ENCODE measurements at places on chromosomes 1 and 21.

DNA sequence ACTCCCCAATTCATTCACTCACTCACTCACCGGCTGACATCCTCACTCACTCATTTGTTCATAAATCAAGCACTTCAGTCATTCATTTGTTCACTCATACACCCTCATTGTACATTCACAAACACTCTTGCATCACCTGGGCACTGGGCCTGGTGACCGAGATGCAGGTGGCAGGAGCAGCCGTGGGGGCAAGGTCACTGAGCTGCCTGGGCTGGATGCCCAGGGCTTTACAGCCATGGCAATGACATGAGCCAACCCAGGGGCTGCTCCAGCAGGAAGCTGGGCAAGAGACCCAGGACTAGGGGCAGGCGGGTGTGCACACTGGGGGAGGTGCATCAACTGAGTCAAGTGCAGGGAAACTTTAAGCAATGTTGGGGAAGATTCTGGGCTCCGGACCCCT, 113.6 kb upstream of the IGSF21 start:
- DNase-seq = no peak

DNA sequence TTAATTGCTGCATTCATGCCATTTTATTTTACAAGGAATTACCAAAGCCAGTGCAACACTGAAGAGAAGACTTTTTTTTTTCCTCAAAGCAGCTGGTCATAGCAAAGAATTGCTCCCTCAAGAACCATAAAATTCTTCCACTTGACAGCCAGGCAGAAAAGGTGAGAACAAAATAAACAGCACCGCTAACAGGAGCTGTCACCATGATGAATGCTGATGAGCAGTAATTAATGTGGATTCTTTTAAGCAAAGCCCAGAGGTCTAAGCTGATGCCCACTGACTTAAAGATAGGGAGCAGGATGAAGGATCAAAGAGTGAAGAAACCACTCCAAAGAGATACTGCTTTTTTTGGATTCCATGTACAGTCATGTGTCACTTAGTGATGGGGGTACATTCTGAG, 428.4 kb downstream of the BRINP3 start:
- DNase-seq = no peak

GRCh38 chr1:43763497-43763973, 56.2 kb downstream of the ST3GAL3 start:
- DNase-seq = no peak

- no peak for DNase-seq
Measured at GRCh38 chr1:166822385-166822784, 16.9 kb upstream of the POGK start.

DNA sequence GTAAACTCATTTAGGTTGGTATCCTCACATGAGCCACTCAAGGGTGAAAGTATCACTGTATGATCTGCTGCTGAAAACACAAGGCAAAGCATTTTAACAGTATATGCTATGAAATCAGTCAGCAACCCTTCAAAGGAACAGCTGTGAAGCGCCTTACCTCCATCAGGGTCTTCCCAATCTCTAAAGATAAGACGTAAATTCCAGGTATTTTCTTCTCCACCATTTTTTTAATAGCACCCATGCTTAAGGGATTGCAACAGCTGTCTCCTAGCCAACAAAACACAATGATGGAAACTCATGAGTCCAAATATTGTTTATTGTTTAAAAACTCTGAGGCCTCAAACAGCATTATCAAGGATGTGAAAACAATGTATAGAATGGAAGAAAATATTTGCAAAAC, 4.8 kb downstream of the PPT1 start:
- DNase-seq = no peak

GRCh38 chr1:6962478-6962995, 177.3 kb downstream of the CAMTA1 start:
- no peak for DNase-seq

GRCh38 chr1:239772446-239772845, 319.2 kb upstream of the FMN2 start:
- no peak for DNase-seq

GRCh38 chr1:67883069-67883468, 49.8 kb upstream of the GNG12 start:
- no peak for DNase-seq
